ENCODE measurements at places on chromosomes 5 and 9. TPM values are rescaled to one million over a fixed set of nuclear protein-coding genes. Genes with fewer than 3 reads are reported as not detected.

- DNase-seq = no peak
These were observed 52.3 kb upstream of the FAM120AOS start for GRCh38 chr9:93505541-93506132.

GRCh38 chr5:53023969-53024368 is 34.8 kb downstream of the ITGA2 start:
- DNase-seq = no peak

DNA sequence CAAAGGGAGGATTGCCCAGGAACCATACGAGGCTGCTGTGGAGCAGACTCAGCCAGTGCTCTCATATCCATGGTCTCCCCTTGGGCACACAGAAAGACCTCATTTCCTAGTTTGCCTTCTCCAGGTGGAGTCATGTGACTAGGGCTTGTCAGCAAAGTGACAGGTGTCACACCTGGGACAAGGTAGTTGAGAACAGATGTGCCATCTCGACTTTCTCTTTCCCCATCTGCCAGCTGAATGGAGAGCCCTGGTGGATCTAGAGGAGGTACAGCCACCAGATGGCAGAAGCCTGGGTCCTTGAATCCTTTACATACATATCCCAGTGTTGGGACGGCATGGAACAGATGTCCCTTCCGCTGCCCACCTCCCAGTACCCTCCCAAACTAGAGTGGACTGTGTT is 42.9 kb upstream of the ALDOB start:
- DNase-seq = no peak

DNA sequence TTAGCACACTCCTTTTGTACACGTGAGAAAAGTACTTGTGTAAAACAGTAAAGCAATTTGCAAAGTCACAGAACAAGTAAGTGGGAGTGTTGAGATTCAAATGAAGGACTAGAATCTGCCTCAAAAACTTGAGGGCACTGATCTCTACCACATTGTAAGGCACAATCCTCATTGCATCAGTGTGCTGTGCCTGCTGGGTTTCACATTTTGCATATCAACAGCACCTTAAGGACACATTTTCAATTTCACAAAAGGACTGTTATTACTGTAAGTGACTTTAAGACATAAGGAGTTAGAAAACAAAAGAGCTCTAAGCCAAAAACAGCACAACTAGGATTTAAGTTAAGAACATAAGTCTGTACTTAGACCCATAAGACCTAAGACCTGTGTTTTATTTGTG is 44.7 kb upstream of the HK3 start:
- no peak for DNase-seq

DNA sequence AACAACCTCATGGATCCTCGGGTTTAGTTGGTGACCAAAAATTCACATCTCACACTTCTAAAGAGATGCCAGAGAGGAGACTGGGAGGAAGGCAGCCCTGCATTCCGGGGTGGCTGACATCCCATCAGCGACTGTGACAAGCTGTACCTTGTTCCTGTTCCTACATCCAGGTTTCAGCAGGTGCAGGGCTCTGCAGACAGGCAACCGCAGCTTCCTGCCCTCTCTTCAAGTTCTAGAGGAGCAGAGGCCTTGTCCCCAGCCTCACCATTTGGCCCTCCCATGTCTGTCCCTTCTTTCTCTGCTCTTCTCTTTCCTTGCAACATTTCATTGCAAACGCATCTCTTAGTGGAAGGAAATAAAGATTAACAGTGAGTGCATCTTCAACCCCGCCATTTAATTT is 454.6 kb downstream of the IRX1 start:
- DNase-seq = no peak

DNA sequence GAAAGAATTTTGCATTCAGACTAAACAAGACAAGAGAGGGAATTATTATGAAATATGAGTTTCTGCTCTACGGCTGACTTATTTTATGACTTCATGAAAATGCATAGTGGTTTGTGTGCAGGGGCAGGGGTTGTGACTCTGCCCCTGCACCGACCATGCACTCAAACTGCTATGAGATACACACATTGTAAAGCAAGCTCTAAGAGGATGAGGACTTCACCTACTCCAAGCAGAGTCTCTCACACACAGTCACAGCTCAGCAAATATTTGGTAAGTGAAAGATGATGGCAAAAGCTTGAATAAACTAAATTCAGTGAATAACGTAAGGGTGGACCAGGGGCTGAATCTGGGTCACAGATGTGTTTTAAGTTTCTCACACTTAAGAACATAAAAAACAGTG is 542.9 kb downstream of the PRELID2 start:
- DNase-seq = no peak

DNA sequence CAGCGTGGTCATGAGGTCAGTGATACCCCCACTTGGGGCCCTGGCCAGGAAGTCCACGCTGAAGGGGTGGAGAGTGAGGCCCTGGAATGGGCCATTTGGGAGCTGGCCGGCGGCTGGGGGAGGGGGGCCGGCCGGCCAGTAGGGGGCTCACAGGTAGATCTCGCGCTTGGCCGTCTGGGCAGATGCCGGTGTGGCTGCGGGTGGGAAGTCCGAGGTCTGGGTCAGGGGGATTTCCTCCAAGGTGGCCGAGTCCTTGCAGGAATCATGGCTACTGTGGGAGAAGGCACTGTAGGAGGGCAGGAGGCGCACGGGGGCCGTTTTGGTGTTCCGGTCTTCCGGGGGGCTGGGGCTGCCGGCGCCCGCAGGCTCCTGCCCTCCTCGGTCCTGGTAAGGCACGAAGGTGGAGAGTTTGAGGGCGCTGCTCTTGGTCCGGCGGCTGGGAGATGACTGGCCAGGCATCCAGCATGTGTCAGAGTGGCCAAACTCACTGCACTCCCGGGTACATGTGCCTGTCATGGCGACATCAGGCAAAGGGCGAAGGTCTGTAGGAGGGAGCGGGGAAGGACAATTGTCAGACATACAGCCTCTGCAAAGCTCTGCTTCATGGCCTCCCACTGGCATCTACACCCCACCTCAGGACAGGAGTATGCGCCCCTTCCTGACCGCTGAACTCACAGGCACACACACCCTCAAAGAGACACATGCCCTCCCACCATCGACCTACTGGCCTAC is 24.1 kb downstream of the PCDH1 start:
- no peak for DNase-seq

DNA sequence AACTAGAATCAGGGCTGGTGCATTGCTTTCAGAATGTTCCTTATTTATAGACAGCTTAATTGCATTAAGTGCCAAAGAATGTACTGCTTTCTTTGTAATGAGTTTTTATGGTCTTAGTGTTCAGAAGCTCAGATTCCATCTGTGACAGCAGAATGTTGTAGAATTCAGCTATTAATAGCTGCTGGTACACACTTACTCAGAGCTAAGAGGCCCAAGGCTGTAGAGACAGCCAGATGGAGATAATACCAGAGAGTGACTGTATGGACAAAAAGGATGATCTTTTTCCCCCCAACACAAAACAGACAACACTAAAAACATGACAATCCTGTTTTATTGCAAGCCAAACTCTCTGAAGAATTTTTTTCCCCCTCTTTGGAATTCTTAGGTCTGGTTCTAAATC is 50.2 kb downstream of the PPP2R2B start:
- no peak for DNase-seq

- no peak for DNase-seq
These were observed 278.3 kb upstream of the PTGER4 start for GRCh38 chr5:40401284-40402006.

DNA sequence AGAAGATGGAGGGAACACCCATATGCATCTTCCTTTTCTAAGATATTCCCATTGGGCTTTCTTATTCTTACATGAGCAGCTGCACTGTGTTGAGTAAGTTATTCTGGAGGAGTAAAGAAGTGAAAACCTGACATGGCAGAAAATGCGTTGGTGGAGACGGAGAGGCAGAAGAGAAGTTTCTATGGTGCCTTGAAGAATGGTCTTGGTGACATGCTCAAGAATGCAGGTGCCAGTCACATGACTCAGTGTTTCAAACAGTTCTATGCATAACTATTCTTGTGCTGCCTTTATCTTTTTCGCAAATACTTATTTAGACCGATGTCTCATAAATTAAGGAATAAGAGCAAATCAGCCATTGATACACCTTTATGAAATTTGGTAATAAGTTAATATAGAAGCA is 377.8 kb upstream of the IRX2 start:
- no peak for DNase-seq

DNA sequence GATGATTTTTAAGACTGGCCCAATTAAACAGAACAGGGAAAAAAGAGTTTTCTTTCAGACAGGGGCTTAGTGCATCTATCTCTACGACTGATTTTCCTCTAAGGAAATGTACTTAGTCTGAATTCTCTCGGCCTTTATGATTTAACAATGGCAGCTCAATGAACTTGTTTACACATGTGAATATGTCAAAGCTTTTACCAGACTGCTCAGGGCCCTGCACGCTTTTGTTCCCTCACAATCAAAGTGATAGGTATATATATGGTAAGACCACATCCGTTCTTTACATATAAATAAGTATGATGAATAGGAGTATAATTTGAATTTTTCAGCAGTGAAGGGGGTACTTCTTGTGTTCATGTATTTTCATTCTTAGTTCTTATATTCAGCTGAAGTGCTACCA is 27.6 kb downstream of the LEAP2 start:
- DNase-seq = no peak

- no peak for DNase-seq
These were observed 383.4 kb downstream of the ENC1 start for GRCh38 chr5:74257060-74257527.

DNA sequence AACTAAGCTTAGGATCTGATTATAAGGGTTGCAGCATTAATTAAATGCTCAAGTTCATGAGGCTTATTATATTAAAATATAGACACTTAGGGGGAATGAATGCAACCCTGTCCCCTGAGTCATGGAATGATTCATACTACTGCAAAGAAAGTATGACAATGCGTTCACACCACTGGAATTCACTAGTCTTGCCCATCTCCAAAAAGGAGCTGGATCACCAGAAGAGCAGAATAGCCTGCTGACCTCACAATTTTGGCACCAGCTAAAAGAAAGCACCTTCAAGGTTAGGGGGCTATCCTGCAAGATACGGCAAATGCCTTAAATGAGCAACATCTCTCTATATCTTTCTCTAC is 32.0 kb upstream of the TMED7 start:
- DNase-seq = no peak

FABP6 gene
- total RNA-seq = not detected

FOXD4L5 gene
- not detected for total RNA-seq

TLN1 gene
- 482 TPM for total RNA-seq

TNC gene
- 29.4 TPM for total RNA-seq

LHX6 gene
- total RNA-seq = 4.5 TPM

SLC45A2 gene
- 0.66 TPM for total RNA-seq

ACOT12 gene
- 0.75 TPM for total RNA-seq

FOXD4L4 gene
- total RNA-seq = not detected

GDA gene
- total RNA-seq = 70.0 TPM

ANKRD31 gene
- total RNA-seq = 0.17 TPM

TMEM232 gene
- 4.1 TPM for total RNA-seq

GHR gene
- 4.4 TPM for total RNA-seq

Measured in mucosa of gallbladder (tissue), 1 donor.